Left renal pelvis (tissue), 4 donors: ENCODE measurements at places on chromosomes 12 and 14. TPM values are rescaled to one million over a fixed set of nuclear protein-coding genes. Genes with fewer than 3 reads are reported as not detected.

TPH2 gene
- polyA plus RNA-seq, result 0.26 TPM

SLC5A8 gene
- 25.2 TPM for polyA plus RNA-seq

HOXC6 gene
- 49.3 TPM for polyA plus RNA-seq

GDF3 gene
- 0.68 TPM for polyA plus RNA-seq

- no peak for DNase-seq
Measured at GRCh38 chr14:90963343-90963742, 97.1 kb downstream of the RPS6KA5 start.

CPNE6 gene
- polyA plus RNA-seq, result not detected

GRCh38 chr12:63319386-63319785 lies 168.4 kb upstream of the AVPR1A start:
- no peak for DNase-seq

FBLN5 gene
- 157 TPM for polyA plus RNA-seq

- DNase-seq, result no peak
Measured at GRCh38 chr14:94381149-94382030, 7.0 kb downstream of the SERPINA1 start.

DNA sequence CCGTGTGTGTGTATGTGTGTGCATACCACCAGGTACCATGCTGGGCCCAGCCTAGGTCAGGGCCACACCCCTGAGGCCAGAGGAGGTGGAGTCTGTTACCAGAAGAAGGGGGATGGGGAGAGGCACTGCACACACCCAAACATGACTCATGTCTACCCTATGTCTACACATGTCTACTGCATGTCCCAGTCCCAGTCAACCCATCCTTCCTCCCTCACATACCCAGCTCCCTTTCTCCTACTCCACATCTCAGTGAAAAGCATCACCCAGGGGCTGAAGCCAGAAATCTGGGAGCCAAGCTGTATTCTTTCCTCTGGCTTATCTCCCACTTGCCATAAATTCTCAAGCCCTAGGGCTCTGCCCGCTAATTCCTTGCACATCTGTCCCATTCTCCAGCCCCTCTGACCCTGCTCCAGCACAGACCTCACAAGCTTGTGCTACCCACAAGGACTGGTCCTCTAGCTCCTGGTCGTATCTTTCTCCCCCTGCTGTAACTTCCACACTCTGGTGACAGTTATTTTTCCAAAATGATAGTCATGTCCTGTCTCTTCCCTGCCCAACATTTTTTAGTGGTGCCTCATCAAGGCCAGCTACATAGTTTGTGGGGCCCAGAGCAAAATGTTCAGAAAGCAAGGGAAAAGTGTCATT lies 18.0 kb upstream of the APPL2 start:
- no peak for DNase-seq

GRCh38 chr12:90916516-90916915 lies 38.5 kb downstream of the CCER1 start:
- no peak for DNase-seq

DNA sequence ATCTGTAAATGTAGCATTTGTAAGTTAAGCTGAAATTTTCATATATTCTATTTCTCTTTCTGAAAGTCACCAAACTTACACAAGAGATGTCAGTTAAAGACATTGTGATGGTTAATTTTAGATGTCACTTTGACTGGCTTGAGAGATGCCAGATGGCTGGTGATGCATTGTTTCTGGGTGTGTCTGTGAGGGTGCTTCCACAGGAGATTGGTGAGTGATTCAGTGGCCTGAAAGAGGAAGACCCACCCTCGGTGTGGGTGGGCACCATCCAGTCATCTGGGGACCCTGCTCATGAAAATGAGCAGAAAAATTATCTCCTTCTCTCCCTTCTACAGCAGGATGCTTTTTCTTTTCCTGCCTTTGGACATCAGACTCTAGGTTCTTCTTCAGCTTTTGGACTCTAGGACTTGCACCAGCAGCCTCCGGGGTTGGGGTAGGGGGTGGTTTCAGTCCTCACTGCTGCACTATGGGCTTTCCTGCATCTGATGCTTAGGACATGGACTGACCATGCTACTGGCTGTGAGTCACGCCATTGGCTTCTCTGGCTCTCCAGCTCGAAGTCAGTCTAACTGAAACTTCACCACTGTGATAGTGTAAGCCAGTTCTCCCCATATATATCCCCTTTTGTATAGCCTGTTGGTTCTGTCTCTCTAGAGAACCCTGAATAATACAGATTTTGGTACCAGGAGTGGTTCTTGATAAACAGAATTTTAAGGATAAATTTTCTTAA lies 20.9 kb downstream of the PDE6H start:
- no peak for DNase-seq

DNA sequence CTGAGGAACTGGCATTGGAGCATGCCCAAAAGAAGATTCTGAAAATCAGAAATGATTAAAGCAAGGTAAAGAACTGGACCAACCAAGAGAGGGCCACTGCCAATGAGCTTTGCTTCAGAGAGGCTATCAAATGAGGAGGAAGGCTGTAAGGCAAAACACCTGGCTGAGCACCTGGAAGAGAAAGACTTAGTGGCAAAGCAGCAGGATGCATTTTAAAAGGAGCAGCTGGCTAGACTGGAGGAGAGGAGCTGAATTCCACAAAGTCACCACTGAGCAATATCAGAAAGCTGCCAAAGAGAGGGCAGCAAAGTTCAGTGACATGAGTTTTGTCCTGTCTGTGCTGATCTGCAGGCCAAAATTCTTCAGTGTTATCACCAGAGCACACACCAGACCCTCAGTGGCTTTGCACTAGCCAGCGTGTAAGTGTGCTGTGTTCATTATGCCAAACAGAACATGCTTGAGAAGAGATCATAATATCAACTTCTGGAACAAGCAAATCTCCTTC lies 338.7 kb downstream of the TRHDE start:
- DNase-seq, result no peak

GPR84 gene
- 1.5 TPM for polyA plus RNA-seq

- no peak for DNase-seq
Measured at GRCh38 chr12:100154474-100155247, 12.0 kb upstream of the BLTP3B start.

GRCh38 chr14:24059841-24060388 lies 8.1 kb downstream of the CARMIL3 start:
- DNase-seq, result no peak

- DNase-seq, result no peak
Measured at GRCh38 chr12:6192604-6193380, 7.4 kb upstream of the CD9 start.

RACGAP1 gene
- 49.2 TPM for polyA plus RNA-seq
